ENCODE measurements at places on chromosomes 16 and 17.
A peak's percentile ranks its signal among the peaks of the same experiment; 100 is the strongest.

DNA sequence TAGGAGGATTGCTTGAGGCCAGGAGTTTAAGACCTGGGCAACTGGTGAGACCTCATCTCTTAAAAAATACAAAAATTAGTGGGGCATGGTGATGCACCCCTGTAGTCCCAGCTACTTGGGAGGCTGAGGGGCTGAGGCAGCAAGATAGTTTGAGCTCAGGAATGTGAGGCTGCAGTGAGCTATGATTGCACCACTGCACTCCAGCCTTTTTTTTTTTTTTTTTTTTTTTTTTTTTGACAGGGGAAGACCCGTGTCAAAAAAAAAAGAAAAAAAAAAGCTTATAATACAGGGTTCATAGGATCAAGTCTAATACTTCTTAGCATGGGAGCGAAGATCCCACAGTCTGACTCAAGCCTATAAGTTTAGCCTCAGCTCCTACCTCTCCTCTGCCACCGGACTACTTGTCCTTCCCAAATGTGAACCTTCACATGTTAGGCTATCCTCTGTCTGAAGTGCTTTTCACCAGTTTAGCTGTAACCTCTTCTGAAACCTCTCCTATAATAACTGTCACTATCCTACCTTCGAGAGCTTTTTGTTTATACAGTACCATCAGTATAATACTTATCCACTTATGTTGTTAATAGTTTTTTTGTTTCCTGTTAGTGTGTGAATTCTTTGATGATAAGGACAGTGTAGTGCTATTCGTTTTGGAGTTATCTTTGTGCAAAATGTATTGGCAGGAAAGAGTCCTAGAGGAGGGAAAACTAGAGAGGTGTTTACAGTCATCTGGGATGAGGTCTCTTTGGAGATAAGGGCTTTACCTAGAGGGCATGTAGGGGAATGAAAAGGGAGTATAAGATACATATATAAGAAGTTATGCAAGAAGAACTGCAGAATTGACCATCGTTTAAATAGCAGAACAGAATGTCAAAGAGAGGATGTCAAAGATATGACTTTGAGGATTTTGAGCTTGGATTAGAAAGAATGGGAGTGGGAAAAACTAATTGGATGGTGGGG lies 15.5 kb downstream of the CPD start:
- DNase-seq, result no peak

GRCh38 chr16:3997231-3997841 lies 116.8 kb upstream of the CREBBP start:
- no peak for DNase-seq

DNA sequence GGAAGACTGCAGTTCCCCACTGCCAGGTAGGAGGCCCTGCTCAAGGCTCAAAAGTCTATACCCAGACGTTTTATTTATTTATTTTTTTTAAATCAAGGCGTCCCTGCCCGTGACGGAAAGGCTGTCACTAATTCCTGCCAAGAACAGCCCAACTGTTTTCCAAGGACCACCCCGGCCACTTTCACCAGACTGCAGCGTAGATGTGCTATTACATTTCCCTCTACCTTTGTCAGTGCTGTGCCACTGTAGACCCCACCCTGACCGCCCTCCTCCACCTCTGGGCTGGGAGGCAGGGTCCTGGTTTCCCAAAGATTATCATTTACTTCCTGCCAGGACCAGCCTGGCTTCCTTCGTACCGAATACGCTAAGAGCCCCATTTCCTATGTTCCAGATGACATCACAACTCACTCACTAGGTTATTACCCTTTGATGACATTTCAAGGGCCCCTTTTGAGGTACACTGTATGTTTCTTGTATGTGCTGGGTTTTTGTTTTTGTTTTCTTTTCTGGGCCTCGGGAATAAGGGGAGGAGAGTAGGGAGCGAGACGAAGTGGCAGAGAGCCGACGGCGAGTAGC lies 6.3 kb upstream of the RNF227 start:
- no peak for DNase-seq

DNA sequence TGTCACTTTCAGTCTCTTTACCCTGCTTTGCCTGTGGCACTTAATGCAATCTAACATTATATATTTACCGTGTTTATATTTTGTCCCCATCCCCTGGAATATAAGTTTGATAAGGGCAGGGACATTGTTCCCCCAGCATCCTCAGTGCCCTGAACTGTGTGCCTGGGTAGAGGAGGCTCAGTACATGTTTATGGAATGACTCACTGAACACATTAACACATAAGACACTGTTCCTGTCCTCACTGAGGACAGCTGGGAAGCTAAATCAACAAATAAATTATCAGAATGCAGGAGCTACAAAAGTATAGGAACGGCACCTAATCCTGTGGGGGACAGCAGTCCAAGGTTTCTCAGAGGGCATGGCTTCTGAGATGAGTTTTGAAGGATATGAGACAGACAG lies 27.8 kb downstream of the GRIN2A start:
- DNase-seq, result no peak

- peak; percentile 88 for DNase-seq
These were observed 3.9 kb downstream of the SPATA20 start for GRCh38 chr17:50550661-50551432.

DNA sequence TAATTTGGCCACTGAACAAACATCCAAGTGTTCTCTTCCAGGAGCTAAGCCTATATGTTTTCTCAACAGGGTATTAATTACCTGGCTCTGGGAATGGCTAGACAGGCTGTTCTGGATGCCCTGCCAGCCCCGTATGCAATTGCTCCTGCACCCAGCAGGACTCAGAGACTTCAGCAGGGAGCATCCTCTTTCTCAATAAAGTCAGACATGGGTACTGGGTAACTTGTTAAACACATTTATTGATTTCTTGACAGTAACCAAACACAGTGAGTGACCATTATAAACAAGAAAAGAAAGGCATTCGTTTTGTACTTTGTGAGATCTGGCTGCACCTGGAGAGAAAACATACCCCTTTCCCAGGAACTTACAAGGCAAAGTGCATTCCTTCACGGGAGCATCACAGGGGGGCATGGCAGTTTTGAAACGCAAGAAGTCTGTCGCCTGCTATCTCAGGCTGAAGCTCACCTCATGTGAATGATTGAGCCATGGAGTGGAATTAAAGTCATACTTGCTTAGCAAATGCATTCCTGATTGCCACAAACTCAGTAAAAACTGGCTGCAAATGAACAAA lies 369.8 kb downstream of the UTP18 start:
- no peak for DNase-seq

DNA sequence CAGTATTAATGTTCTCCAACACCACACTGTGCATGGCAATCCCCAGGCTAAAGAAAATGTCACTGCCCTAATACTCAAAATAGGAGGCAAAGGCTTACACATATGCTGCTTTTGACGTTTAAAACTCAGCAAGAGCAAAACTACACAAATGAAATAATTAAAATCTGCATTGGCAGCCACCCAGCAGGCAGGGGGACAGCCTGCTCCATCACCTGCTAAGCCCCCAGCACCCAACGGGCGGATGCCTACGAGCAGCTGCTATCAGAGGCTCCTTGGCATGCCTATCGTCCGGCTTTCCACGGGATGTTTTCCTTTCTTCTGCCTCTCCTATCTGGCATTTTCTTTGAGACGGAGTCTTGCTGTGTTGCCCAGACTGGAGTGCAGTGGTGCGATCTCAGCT lies 337.5 kb downstream of the SOX9 start:
- no peak for DNase-seq

DNA sequence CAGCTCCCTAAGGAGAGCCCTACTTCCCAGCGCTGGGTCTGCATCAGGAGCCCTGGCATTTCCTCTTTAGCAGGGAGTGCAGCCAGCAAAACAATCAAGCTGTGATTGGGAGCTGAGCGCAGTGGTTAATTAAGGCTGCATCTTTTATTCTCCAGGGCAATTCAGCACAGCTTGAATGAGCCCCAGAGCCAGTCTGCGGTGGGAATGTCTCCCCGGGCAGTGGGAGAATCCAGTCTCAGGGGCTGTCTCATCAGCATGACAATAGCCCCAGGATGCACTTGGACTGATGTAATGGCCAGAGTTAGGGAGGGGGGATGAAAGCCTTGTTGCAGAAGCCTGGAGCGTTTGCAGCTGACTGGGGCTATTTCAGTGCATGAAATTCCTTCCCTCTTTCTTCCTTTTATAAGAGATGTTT lies 292.6 kb upstream of the SOX9 start:
- no peak for DNase-seq

GRCh38 chr17:79956853-79957252 lies 78.8 kb downstream of the TBC1D16 start:
- DNase-seq, result no peak

DNA sequence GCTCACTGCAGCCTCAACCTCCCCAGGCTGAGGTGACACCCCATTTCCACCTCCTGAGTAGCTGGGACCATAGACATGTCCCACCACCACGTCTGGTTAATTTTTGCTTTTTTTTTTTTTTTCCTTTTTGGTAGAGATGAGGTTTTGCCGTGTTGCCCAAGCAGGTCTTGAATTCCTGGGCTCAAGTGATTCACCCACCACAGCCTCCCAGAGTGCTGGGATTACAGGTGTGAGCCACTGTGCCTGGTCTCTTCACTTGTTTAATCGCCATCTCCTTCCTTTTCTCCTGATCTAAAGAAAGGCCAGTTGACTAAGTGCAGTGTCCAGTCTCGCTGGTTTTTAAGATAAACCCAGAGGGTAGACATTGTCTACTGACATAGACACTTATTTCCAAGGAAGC lies 152.0 kb downstream of the C16orf95 start:
- no peak for DNase-seq

DNA sequence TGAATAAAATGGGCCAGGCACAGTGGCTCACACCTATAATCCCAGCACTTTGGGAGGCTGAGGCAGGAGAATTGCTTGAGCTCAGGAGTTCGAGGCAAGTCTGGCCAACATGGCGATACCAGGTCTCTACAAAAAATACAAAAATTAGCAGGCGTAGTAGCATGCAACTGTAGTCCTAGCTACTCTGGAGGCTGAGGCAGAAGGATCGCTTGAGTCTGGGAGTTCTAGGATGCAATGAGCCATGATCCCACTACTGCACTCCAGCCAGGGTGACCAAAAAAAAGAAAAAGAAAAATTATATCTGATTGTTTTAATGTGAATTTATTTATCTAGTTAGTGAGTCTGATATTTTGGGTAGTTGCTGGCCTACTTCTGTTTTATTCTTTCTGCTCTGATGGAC lies 7.0 kb downstream of the IL34 start:
- DNase-seq, result no peak

DNA sequence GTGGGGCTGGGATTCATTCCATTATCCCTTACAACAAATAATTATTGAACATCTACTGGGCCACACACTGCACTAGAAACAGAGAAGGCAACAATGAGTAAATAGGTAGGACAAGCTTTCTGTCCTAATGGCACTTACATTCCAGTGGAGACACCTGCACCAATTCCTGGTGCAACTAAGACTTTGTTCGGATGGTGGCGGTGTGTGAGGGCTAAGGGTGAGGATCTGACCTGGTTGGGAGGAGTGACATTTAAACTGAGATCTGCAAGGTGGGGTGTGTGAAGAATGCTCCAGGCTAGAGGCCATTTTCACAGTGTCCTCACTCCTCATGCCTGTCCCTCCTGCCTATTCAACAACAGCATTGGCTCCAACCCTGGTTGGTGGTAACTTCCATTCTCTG lies 510.0 kb downstream of the XYLT1 start:
- no peak for DNase-seq

- DNase-seq, result no peak
These were observed 711.1 kb upstream of the SOX9 start for GRCh38 chr17:71409712-71410111.

GRCh38 chr16:2358811-2359210 lies 18.3 kb upstream of the ABCA3 start:
- DNase-seq, result no peak

GRCh38 chr17:37338847-37339246 lies 36.9 kb upstream of the C17orf78 start:
- DNase-seq, result no peak

DNA sequence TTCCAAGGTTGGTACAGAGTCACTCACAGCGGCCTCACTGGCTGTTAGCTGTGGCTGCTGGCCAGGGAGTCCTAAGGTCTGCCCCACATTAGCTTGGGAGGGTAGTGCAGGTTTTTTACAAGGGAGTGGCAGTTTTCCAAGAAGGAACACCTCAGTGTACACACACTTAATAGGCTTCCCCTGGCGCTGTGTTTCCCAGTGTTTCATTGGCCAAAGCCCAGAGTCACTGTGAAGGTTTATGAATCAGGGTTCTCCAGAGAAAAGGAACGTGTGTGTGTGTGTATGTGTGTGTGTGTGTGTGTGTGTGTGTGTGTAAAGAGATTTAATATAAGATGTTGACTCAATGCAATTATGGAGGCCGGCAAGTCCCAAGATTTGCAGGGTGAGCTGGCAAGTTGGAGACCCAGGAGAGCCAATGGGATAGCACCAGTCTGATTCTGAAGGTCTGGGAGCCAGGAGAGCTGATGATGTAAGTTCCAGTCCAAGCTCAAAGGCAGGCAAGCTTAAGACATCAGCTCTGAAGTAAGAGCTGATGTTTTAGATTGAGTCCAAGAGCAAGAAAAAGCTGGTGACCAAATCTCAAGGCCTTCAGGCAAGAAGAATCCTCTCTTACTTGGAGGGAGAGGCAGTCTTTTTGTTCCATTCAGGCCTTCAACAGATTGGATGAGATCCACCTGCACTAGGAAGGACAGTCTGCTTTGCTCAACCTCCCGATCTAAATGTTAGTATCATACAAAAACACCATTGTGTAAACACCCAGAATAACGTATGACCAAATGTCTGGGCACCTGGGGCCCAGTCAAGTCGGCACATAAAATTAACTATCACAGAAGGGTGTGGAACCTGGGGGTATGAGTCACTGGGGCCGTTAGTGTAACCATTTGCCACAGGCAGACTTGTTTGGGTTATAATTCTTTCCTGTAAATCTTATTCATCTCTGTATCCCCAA lies 206.8 kb downstream of the PRKCA start:
- peak; percentile 73 for DNase-seq

- no peak for DNase-seq
These were observed 3.0 kb downstream of the SETD6 start for GRCh38 chr16:58518083-58518979.

- DNase-seq, result no peak
These were observed 3.2 kb downstream of the PAM16 start for GRCh38 chr16:4347765-4348509.

GRCh38 chr17:55120651-55121050 lies 144.1 kb upstream of the HLF start:
- no peak for DNase-seq

Data from fibroblast of the conjunctiva (primary cell).